ENCODE measurements at places on chromosomes 16 and 17. TPM values are rescaled to one million over a fixed set of nuclear protein-coding genes. Genes with fewer than 3 reads are reported as not detected.

- DNase-seq: no peak
Observed at GRCh38 chr16:55494994-55495421, 13.9 kb upstream of the LPCAT2 start.

DNA sequence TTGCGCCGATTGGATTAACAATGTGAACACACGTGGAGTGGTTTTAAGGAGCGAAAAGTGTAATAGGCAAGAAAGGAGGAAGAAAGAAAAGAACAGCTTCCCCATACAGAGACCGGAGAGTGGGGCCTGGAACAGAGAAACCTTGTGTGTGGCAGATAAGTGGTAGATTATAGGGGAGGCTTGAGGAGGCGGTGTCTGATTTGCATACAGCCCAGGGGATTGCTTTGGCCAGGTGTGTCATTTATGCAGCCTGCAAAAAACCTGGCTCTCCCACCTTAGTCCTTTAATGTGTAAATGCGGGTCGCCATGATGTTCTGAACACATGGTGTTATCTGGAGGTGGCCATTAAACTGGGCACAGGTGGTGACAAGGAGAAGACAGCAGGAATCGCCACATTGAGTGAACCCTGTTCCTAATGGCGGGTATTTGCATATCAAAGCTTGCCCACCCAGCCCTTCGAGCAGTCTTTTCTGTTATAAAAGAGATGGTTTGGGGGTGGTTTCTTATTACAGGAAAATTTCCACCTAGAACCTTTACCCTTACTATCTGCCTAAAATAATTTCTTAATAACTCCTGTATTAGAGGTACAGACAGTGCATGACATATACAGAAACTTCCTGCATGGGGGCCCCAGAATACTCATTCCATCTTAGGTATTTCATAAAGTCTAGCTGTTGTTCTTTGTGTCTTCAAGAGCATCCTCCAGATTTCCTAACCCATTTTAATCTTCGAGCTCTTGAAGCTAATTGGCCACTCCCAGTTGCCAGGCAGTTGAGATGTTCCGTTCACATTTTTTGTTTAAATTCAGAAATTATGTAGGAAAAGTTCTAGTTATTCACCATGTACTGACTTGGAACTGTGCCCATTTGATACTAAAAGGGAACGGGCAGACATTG, 292.5 kb downstream of the RBFOX1 start:
- DNase-seq: no peak

GRCh38 chr16:51553910-51554309, 402.8 kb upstream of the SALL1 start:
- no peak for DNase-seq

GRCh38 chr17:35540589-35541404, 3.3 kb upstream of the SLFN12L start:
- no peak for DNase-seq

DNA sequence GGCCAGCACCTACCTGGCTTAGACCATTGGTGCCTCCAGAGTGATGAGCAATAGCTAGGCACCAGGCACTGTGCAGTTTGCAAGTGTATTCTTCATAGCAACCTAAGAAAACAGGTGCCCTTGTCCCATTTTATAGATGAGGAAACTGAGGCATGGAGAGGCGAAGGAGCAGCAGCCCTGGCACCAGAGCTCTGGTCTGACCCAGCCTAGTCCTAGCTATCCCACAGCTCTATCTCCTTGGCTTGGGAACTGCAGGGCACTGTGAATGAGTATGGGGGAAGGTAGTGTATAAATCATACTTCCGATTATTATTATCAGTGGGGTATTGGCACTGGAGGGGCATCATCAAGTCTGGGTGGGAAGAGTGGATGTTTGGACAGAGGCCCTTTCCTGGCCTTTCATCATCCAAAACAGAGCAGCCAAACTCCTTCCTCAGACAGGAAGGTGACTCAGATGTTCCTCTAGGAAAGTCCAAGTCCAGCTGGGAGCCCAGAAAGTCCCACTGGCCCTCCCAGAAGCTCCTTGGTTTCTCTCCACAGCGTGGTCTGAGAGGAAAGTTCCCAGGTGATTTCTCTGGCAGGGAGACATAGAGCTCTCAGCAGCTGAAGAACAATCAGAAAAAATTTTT, 32.0 kb upstream of the PLLP start:
- peak; percentile 71 for DNase-seq

DNA sequence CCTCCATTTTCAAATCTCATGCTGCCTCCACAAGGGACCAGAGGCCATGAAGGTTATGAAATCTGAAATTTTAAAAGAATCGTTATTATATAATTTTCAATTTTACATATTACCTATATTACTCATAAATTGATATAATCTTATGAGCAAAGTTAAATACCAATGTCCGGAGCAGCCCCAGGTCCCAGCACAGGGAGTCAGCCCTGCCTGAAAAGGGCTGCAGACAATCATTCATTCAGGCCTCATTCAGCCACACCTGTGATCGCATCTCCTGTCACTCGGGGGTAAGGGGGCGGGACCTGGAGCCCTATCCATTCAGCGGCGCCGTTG, 172.5 kb downstream of the AHSP start:
- DNase-seq: no peak

The PERCC1 gene
- total RNA-seq: 0.35 TPM
